ENCODE measurements at places on chromosomes 12 and 14.

DNA sequence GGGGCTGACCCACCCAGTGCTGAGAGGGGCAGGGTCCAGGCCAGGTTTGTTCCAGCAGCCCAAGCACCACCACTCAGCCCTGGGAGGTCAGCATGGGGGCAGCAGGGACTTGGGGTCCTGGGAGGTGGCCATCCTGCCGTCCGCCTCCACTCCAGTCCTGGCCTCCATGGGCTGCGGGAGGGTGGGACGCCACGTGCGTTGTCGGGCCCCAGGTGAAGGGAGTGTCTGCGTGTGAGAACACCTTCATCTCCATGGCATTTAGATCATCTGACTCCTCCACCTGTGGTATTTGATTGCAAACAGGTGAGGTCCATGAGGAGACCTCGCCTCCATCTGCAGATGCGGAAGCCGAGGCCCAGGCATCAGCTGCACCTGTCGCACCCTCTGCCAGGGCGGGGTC, 44.1 kb downstream of the FBRSL1 start:
- no peak for DNase-seq

DNA sequence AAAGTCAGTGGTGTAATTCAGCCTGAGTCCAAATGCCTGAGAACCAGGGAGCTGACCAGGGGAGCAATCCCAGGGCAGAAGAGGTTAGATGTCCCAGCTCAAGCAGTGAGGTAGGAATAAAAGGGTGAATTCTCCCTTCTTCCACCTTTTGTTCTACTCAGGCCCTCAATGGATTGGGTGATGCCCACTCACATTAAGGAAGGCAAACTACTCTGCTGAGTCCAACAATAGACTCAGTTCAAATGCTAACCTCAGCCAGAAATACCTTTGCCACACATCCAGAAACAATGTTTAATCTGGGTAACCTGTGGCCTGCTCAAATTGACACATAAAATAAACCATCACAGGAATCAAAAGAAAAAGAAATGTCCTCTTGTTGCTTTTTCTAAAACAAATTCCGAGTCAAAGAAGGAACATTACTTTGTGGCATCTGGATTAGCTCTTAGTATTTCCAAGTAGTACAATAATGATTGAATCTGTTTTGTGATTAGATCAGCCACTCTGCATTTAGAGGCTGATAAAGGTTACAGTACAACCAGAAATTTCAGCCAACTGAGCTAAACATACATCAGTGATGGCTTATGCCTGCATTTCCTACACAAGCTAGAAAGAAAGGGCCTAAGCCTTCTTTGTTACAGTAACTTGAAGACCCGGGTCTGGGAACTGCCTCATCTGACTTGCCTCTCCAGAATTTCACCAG, 43.6 kb upstream of the TRIM9 start:
- DNase-seq: no peak

GRCh38 chr12:116677202-116677661, 60.6 kb downstream of the SPRING1 start:
- DNase-seq: peak; percentile 98

- DNase-seq: no peak
Measured at GRCh38 chr14:81302638-81303037, 81.9 kb upstream of the GTF2A1 start.

- DNase-seq: no peak
Measured at GRCh38 chr12:31804185-31804504, 75.3 kb upstream of the AMN1 start.

DNA sequence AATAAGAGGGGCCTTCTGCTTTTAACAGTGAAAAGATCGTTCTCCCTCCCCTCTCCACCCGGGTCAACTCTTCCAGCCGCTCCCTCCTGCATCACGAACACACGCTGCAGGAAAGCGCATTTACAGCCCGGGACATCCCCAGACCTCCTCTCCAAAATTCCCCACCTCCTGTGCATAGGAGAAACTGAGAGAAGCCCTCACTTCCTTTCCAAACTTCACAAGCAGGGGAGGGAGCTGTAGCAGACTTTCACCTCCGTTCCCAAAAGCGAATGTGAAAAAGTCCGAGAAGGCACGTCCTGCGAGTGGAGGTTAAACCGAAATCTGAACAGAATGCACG, 513 bp downstream of the BCAT1 start:
- no peak for DNase-seq

DNA sequence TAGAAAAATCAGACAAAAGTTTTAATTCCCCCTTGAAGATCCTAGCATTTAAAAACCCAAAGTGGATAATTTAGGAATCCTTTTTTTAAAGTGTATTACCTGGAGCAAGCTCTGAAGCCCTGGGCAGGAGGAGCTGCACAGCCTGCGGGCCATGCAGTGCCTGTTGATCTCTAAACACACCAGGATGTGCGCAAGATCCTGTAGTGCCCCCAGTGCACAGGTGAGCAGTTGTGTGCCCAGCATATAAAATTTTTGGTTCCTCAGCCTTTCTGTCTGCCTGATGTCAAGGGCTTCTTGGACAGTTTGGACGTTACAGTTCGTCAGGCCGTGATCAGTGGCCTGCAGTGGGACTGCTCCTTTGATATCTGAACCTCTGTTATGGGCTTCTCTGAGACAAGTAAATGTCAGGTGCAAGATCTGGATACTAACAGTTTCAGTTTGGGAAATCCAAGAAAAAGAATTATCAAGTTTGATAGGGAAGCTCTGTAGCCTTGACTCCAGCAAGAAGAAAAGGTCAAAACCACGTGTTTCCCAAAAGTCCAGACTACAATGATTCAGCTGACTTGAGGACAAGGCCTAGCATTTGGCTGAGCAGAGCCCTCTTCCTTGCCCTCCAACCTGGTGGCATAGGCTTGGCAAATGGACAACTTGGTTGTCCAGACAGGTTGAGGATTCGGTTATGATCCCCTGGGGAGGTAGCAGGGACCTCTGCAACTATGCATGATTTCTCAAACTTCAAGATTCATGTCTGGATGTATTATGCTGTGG, 1.0 kb downstream of the ATXN7L3B start:
- DNase-seq: no peak

- DNase-seq: no peak
Measured at GRCh38 chr14:101049511-101049910, 146.0 kb upstream of the RTL1 start.

GRCh38 chr12:3770891-3771290, 18.0 kb upstream of the CRACR2A start:
- no peak for DNase-seq

GRCh38 chr12:113812411-113813228, 153.5 kb downstream of the RBM19 start:
- DNase-seq: no peak

- no peak for DNase-seq
Measured at GRCh38 chr12:98060411-98060810, 455.0 kb upstream of the TMPO start.

- DNase-seq: no peak
Measured at GRCh38 chr14:86858031-86858430, 1135.0 kb downstream of the GALC start.

DNA sequence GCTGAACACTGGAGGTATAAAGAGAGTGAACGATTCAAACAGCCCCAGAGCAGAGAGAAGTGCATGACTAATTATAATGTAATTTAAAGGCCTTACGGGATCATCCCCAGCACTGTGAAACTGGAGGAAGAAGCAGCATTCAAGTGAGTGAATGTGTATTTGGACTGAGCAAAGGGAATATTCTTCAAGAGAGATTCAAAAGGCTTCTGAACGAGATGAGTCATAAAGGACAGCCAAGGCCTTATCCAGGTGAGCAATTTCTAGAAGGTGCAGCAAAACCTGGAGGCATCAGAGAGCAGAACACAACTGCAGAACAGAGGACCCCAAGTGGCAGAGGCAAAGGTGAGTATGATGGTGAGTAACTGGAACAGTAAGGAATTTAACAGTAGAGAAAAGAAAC, 127.2 kb downstream of the BCAT1 start:
- DNase-seq: no peak

- DNase-seq: no peak
Measured at GRCh38 chr14:87181288-87181687, 811.7 kb downstream of the GALC start.

GRCh38 chr12:131565267-131566015, 145.4 kb upstream of the SFSWAP start:
- no peak for DNase-seq

- no peak for DNase-seq
Measured at GRCh38 chr14:94751321-94751720, 18.6 kb downstream of the GSC start.

GRCh38 chr14:99075061-99075460, 196.9 kb downstream of the BCL11B start:
- peak; percentile 93 for DNase-seq

DNA sequence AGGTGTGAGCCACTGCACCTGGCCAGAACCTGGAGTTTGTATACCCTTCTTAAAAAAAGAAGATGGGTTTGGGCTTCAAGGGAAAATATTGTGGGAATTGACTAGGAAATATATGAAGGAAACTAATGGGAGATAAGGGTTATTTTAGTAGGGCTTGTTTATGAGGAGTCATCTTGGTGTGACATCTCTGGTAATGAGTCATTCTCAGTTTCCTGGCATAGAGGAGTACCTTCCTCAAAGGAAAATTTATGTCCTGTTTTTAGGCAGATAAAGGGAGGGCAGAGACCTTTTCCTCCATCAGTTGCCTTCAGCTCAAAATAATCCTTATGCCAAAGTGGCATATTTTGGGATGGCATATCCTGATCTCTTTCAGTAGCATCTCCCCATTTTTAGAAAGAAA, 30.6 kb upstream of the NFKBIA start:
- DNase-seq: no peak

DNA sequence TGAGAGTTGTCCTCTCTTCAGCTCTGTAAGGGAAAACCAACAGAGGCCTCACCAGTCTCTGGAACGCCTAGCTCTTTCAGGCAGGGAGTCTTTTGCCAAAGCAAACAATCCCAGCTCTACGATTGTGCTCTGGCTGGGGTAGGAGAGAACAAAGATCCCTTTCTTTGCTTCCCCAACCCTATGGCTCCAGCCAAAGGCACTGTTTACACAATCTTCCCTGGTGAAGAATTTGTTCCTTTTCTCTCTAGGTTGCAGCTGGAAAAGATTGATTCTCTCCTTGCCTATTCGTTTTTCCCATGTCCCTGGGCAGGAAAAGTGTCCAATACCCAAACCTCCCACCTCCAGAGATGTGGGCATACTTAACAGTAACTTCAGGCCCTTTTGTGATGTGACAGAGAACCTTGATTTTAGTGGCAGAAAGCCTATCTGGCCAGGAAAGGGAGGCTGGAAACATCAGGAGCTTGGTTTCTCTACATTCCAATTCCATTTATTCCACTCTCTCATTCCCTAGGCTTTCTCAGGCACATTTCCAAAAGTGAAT, 16.8 kb downstream of the ATP5MC2 start:
- DNase-seq: no peak

GRCh38 chr12:102879144-102879763, 37.8 kb downstream of the PAH start:
- DNase-seq: peak; percentile 75

GRCh38 chr12:53568809-53569557, 57.2 kb downstream of the ATF7 start:
- no peak for DNase-seq

DNA sequence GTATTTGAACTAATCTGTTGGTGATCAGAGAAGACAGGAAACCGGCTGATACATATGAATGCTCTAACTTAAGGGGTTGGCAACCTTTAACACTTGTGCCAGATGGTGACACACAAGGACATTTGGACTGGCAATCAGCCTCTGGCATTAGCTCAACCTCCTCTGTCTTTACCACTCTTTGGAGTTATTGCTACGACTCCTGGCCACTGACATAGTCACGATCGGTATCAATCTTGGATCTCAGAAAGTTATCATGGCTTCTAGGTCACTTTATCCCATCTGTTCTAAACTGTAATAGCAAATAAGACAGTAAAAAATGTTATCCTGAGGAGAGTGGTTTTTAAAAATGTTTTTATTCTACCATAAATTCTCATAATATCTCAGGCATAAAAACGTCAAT, 575.2 kb upstream of the MDGA2 start:
- no peak for DNase-seq

DNA sequence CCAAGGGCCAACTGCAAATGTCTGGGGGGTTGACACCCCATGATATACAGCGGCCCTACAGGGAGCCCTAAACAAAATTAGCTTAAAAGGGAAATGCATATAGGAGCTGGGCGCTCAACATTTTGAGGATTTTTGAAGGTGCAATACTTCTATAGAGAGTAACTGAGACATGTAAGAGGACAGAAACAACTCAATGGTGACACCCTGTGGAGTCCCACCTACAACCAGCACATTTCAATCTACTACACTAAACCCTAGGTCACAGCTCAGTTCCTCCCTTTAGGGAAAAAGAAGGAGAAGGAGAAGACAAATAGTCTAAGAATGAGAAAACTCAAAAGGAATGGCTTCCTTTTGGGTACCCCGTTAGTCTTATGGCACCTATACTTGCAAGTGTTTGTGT, 1010.5 kb upstream of the NOVA1 start:
- no peak for DNase-seq

- DNase-seq: no peak
Measured at GRCh38 chr14:52926953-52927352, 23.9 kb downstream of the FERMT2 start.

DNA sequence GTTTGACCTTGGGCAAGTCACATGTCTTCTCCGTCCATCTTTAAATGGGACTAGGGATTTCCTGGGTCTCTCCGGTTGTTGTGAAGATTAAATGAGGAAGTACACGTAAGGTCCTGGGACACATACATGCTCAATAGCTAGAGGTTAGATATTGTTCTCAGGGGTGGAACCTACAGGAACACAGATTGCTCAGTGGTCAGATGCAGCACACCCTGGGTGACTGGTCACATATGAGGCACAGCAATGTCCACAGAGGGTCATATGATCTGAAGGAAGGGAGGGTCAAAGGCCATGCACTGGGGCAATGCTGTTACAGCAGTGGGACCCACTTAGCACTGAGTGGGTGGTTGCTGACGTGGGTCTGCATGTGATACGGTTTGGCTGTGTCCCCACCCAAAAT, 11.4 kb upstream of the SLC8B1 start:
- DNase-seq: peak; percentile 42

GRCh38 chr14:32692441-32692840, 246.2 kb upstream of the NPAS3 start:
- DNase-seq: no peak

- DNase-seq: no peak
Measured at GRCh38 chr12:107264667-107265066, 171.3 kb upstream of the CRY1 start.

DNA sequence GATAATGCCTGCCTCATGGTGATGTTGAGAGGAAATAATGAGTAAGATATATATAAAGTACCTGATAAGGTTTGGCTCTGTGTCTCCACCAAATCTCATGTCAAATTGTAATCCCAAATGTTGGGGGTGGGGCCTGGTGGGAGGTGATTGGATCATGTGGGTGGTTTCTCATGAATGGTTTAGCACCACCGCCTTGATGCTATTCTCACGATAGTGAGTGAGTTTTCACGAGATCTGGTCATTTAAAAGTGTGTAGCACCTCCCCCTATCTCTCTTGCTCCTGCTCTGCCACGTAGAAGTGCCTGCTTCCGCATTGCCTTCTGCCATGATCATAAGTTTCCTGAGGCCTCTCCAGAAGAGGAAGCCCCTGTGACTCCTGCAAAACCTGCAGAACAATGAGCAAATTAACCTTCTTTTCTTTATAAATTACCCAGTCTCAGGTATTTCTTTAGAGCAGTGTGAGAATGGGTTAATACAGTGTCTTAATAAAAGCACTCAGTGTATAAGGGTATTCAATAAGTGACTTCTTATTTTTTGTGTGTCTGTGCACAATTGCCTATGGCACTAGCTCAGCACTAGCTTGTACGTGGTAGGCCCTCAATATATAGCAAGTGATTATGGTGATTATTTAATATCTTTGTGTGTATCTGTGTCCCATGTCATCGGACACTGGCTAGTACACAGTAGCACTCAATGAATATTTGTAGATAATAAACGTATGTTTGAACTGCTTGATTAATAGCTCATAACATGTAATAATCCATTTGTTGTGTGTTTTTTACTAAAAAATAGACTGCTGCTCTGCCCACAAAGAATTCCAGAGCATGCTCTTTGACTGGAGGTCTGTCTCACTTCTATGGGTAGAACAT, 138.1 kb upstream of the LMNTD1 start:
- DNase-seq: peak; percentile 22

All from MV-4-11 (cell line).